ENCODE measurements at places on chromosomes 4 and X.

- DNase-seq: no peak
These were observed 51.3 kb downstream of the ATP11C start for GRCh38 chrX:139881572-139881971.

- no peak for DNase-seq
These were observed 108.3 kb upstream of the KLHL4 start for GRCh38 chrX:87409113-87409841.

- DNase-seq: no peak
These were observed 482.9 kb downstream of the NAF1 start for GRCh38 chr4:162683659-162684370.

DNA sequence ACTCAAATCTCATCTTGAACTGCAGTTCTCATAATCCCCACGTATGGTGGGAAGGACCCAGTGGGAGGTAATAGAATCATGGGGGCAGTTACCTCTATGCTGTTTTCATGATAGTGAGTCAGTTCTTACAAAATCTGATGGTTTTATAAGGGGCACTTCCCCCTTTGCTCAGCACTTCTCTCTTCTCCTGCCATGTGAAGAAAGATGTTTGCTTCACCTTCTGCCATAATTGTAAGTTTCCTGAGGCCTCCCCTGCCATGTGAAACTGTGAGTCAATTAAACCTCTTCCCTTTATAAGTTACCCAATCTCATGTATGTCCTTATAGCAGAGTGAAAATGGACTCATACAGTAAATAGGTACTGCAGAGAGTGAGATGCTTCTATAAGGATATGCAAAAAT is 1050.6 kb upstream of the GRIA3 start:
- no peak for DNase-seq

GRCh38 chrX:20620306-20620705 is 353.6 kb upstream of the RPS6KA3 start:
- DNase-seq: no peak

GRCh38 chrX:85977218-85977617 is 70.1 kb downstream of the CHM start:
- DNase-seq: no peak

DNA sequence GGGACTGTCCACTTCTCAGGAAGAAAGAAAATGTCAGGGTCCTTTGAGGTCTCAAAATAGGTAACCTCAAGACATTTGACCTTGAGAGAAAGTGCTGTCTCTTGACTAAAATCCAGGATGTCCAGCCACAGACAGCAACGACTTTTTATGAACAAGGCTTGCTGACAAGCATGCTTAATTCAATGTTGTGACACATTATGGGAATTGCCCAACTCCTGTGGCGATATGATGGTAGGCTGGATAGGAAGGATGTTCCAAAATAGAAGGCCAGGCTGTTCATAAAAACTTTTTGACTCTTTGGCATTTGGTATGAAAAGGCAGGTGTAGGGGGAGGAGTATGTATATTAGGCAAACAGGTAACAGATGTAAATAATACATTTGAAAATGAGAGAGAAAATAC is 50.8 kb upstream of the EDNRA start:
- DNase-seq: no peak

DNA sequence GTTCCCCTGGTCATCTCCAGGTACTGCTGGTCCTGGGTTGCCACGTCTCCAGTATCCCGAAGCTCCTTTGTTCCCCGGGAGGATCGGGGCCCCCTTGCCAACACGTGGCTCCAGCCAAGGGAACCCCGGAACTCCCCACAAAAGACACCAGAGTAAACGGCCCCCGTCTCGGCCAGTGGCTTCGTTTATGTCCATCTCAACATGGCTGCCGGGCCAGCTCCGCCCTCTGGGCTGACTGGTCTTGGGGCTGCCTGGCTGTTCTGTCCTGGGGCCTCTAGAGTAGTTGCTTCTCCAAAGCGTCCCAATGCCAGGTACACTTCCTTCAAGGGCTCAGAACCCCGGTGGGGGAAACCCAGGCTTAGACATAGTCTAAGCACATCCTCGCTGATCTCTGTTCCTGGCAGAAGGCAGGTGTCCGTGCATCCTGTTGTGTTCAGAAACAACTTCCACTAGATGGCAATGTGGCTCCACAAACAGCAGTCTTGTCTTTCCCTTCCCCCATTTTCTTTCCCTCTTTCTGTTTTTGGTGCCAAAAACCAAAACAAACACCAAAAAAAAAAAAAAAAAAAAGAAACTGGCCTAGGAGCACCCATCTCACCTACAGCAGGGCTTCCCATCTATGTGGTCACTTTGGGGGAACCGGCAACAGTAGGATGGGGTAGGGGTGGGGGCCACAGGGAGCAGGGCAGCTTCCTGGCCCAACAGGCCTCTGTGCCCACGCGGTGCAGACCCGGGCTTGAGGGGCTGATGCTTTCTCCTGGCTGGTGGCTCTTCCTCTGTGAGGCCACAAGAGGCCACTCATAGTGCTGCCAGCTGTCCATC is 35.3 kb downstream of the NBDY start:
- DNase-seq: peak; percentile 93

GRCh38 chr4:108644237-108644636 is 6.2 kb upstream of the OSTC start:
- DNase-seq: no peak

- no peak for DNase-seq
These were observed 18.2 kb upstream of the CTBP1 start for GRCh38 chr4:1266881-1267763.

GRCh38 chrX:19162851-19163250 is 40.6 kb upstream of the ADGRG2 start:
- no peak for DNase-seq

DNA sequence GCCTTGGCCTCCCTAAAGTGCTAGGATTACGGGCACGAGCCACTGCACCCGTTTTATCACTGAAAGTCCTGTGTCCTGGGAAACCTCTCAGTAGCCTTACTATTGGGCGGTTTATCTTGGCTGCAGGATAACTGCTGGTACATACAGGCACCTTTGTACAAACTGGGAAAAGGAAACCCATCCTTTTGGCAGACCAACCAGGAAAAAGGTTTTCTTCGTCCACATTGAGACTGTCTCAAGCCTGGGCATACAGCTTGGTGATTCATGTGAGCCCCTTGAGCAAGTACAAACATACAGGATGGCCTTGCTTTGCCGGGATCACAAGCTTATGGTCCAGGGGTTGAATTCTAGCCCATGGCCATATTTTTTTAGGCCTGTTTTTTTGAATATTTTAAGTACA is 32.8 kb downstream of the RWDD4 start:
- no peak for DNase-seq

- no peak for DNase-seq
These were observed 26.3 kb upstream of the TNIP3 start for GRCh38 chr4:121190389-121190788.

- DNase-seq: no peak
These were observed 36.1 kb downstream of the NFKB1 start for GRCh38 chr4:102537269-102537668.

- DNase-seq: no peak
These were observed 28.5 kb downstream of the ACSL4 start for GRCh38 chrX:109704563-109704962.

- no peak for DNase-seq
These were observed 88.0 kb downstream of the GUCY2F start for GRCh38 chrX:109393859-109394258.

- DNase-seq: no peak
These were observed 1198.7 kb downstream of the PCDH7 start for GRCh38 chr4:31918891-31919290.

DNA sequence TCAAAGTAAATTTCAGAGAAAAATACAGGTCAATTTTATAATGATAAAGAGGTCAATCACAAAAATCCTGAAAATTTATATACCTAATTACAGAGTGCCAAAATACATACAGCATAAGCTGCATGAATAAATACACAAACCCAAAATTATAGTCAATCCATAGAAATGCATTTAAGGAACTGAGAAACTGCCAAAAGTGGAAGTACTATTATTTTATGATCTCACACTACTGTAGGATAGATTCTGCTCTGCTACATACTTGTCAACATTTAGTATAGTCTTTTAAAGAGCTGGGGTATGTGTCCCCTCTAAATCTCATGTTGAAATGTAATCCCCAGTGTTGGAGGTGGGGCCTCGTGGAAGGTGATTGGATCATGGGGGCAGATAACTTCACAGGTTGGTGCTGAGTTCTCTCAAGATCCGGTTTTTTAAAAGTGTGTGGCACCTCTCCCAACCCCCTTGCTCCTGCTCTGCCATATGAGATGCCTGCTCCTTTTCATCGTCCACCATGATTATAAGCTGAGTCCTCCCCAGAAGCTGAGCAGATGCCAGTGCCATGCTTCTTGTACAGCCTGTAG is 31.8 kb downstream of the CHIC2 start:
- DNase-seq: no peak

DNA sequence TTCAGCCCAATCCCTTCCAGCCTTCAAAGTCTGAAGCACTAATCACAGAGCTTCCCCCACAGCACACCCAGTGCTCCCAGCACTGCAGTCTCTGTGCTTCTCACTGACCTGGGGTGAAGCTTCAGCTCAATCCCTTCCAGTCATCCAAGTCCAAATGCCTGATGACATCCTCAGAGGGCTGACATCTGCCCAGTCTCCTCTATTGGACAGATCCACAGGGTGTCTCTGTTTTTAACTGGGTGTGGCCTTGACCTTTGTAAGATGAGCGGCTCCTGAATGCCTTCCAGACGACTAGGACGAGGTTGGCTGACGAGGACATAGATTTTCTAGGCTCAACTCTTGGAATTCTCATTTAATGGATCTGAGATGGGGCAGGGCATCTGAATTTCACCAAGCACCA is 7.6 kb upstream of the SLC2A9 start:
- no peak for DNase-seq

- peak; percentile 18 for DNase-seq
These were observed 9.9 kb downstream of the ZNF157 start for GRCh38 chrX:47380268-47380667.

GRCh38 chr4:2510351-2511259 is 25.8 kb upstream of the FAM193A start:
- no peak for DNase-seq

- DNase-seq: no peak
These were observed 59.4 kb downstream of the QRFPR start for GRCh38 chr4:121321466-121321865.

- DNase-seq: peak; percentile 11
These were observed 3.1 kb upstream of the MSX1 start for GRCh38 chr4:4856071-4857000.

- no peak for DNase-seq
These were observed 31.1 kb downstream of the FGFRL1 start for GRCh38 chr4:1042352-1043055.

DNA sequence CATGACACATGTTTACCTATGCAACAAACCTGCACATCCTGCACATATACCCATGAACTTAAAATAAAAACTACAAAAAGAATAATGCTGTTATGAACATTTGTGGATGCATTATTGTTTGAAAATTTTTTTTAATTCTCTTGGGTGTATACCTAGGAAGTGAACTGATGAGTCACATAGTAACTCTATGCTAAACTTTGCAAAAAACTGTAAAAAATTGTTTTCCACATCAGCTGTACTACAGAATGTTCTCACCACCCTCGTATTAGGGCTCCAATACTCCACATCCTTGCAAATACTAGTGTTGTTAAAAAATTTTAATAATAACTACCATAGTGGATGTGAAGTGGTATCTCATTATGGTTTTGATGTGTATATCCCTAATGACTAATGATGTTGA is 33.3 kb upstream of the ZNF280C start:
- DNase-seq: no peak

DNA sequence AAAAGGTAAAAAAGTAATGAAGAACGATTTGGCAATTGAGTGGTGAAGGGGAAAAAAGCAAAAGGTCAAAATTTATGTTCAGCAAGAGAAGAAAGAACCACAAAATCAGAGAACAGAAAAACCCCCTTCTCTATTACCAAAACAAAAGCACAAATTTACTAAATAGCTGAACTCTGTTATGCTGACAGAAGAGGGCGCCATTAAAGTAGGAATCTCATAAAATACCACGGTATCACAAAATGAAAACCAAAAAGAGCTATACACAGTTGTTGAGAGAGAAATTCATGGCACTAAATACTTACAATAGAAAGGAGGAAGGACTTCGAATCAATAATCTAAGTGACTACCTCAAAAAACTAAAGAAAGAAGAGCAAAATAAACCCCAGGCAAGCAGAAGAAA is 69.6 kb upstream of the CXorf66 start:
- DNase-seq: no peak

DNA sequence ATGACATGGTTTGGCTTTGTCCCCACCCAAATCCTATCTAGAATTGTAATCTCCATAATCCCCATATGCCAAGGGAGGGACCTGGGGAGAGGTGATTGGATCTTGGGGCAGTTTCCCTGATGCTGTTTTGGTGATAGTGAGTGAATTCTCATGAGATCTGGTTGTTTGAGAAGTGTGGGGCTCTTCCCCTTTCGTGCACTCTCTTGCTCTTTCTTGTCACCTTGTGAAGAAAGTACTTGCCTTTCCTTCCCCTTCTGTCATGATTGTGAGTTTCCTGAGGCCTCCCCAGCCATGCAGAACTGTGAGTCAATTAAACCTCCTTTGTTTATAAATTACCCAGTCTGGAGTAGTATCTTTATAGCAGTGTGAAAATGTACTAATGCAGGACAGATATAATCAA is 36.4 kb upstream of the FREM3 start:
- DNase-seq: no peak

- peak; percentile 68 for DNase-seq
These were observed 179.1 kb upstream of the KLHL4 start for GRCh38 chrX:87338510-87338909.

DNA sequence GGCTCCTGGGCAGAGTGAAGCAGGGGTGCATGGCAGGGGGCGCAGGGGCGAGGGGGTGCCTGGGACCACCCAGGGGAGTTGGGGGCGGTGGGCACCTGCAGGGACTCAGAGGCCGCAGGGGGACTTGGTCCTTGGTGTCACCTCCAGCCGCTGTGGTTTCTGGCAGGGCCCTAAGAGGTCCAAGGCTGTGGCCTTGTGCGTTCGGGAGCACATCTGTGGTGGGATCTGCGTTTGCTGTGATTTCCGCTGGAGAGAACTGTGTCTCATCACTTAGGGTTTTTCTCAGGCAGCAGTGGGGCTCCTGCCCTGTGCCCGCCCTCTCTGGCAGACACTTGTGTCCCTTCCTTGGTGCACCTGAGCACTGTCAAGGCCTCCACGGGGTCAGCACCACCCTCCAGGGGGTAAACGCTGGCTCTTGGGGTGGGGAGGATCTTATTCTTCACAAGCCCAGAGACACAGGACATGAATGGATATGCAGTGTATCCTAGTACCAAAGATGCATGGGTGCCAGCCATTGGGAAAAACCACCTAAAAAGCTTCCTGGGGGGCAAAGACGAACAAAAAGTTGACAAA is 66.5 kb downstream of the ACOX3 start:
- no peak for DNase-seq

Measured in pons (tissue), 1 donor.